ENCODE measurements at places on chromosomes 1 and 21. TPM values are rescaled to one million over a fixed set of nuclear protein-coding genes. Genes with fewer than 3 reads are reported as not detected.

The MIXL1 gene
- total RNA-seq: not detected

The ETNK2 gene
- total RNA-seq: 5.2 TPM

The CD58 gene
- total RNA-seq: 24.5 TPM

The RHEX gene
- not detected for total RNA-seq

The C8B gene
- total RNA-seq: not detected

The RHBG gene
- not detected for total RNA-seq

The SPRR2G gene
- not detected for total RNA-seq

The ZNF648 gene
- not detected for total RNA-seq

The KCNJ9 gene
- total RNA-seq: not detected

The CAMK1G gene
- not detected for total RNA-seq

The PPM1J gene
- 9.3 TPM for total RNA-seq

The KCNA3 gene
- 1.8 TPM for total RNA-seq

The IFI44L gene
- 9.1 TPM for total RNA-seq

The CASQ1 gene
- 32.5 TPM for total RNA-seq

The ESRRG gene
- 43.9 TPM for total RNA-seq

The RBP7 gene
- 21.5 TPM for total RNA-seq

The VPS13D gene
- total RNA-seq: 98.7 TPM

Measured in heart right ventricle (tissue), 16 donors.